CD4-positive, alpha-beta T cell treated with Interleukin-17A for 1 hour (primary cell): ENCODE measurements at places on chromosomes 4 and X.

DNA sequence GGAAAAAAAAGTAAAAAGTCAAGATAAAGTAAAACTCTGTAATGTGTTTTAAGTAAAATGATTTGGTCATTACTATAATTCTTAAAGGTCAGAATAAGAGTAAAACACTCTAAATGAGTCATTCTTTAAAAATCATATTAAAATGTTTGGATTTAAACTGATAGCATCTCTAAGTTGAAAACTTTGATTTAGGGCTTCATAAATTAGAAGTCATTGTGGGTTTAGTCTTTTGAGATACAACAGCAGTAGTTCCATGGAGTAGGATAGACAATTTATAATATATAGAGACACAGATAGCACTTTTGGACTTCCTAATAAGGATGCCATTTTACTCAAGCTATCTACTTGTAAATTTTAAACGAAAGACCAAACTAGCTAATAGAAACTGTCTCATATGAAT lies 77.1 kb upstream of the PABPC4L start:
- no peak for DNase-seq

- DNase-seq: no peak
Observed at GRCh38 chrX:153719701-153720100, 4.5 kb downstream of the BCAP31 start.

DNA sequence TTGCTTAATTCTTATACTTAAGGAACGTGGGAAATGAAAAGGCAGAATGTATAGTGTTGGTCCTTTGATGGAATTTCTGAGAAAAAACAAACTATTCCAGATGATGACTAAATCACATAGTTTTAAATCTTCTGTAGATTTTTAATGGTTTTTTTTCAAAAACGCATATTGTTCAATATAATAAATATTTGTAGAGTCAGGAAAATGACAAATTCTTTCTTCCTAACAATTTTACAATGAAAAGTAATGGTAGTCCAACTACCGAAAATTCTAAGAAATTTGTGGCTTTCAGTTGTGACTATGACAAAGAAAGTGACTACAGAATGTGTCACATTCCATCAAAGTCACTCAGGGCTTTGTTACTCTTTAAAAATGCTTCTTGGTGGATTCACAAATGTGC lies 164.8 kb upstream of the PITX2 start:
- DNase-seq: no peak

DNA sequence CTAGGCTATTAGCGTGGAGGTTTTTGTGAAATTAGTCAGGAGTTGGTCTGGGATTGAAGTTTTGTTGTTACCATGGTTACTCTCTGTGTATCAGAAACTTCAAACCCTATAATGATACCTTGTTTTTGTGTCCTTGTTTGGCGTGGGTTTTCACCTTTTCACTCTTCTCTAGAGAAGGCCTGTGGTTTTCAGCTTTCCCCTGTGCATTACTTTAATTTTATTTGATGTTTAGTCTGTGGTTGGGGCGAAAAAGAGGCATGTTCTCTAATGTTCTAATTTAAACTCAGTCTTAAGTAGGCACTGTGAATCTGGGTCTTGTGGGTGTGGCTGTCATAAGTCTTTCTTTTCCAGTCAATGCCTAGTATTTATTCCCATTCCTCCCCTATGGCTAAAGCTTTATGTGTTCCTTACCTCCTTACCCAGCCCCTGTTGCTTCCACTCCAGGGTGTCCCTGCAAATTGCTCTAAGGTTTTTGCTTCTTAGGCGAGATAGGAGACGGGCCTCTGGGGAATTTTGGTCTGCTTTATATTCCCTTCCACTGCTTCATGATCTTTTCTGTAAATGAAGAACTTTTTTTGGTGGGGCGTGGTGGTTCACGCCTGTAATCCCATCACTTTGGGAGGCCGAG lies 326.3 kb upstream of the ZCCHC13 start:
- peak; percentile 75 for DNase-seq

- no peak for DNase-seq
Observed at GRCh38 chrX:151713849-151714248, 2.0 kb upstream of the FATE1 start.

- no peak for DNase-seq
Observed at GRCh38 chr4:98765771-98766170, 107.4 kb upstream of the TSPAN5 start.

GRCh38 chr4:41602113-41602512 lies 64.2 kb downstream of the LIMCH1 start:
- DNase-seq: no peak

GRCh38 chrX:131331152-131331551 lies 42.0 kb upstream of the IGSF1 start:
- DNase-seq: no peak

DNA sequence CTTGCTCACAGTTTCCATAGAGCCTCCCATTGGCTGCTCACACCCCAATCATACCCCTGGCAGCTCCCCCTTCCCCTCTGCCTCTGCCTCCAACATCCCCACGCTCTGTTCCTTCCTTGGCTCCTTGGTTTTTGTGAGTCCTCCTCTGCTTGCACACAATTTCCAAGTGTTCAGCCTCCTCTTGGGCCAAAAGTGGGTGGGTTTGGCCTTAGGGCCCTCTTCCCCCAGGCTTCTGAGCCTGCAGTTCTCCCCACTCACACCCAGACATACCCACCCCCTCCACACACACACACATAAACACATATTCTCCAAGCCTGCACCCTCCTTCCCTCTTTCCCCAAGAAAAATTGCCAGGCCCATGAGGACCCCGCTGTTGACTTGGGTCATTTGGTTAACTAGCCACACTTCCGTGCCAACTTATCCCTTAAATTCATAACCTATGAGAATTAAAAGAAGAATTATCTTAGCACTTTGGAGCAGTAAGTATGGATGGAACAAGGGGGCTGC lies 4.5 kb downstream of the APLN start:
- DNase-seq: no peak

GRCh38 chr4:48862661-48863060 lies 31.8 kb downstream of the OCIAD1 start:
- DNase-seq: no peak
